ENCODE measurements at places on chromosomes 3 and 15.

DNA sequence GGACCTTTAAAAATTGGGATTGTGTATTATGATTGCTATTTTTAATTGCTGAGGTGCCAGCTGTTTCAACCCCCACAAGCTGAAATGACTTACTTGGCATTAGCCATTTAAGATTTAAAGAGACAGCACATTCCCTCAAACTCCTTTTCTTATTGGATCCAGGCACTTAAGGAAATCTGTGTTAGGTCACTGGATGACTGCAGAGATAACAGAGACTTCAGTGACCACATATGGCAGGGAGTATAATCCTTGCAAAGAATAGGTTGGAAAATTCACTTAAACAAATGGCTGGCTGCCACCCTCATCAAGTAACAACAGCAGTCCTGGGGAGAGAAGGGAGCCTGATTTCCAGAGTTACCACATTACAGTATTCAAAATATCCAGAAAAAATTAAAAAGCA, 66.6 kb downstream of the SLMAP start:
- DNase-seq: no peak

DNA sequence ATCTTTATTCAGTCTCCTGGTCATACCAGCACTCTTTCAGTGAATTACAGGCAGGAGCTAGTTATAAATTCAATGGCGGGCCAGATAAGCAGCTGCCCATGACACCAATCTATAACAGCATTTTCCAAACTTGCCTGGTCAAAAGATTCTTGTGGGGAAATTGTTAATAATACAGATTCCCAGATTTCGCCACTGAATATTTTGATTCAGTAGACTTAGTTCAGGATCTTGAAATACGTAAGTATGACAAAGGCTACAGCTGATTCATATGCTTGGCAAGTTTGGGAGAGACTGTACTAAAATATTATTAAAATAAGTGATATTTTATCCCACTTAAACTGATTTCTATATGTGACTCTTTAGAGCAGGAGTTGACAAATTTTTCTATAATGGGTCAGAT, 119.3 kb downstream of the TMCO5A start:
- no peak for DNase-seq

DNA sequence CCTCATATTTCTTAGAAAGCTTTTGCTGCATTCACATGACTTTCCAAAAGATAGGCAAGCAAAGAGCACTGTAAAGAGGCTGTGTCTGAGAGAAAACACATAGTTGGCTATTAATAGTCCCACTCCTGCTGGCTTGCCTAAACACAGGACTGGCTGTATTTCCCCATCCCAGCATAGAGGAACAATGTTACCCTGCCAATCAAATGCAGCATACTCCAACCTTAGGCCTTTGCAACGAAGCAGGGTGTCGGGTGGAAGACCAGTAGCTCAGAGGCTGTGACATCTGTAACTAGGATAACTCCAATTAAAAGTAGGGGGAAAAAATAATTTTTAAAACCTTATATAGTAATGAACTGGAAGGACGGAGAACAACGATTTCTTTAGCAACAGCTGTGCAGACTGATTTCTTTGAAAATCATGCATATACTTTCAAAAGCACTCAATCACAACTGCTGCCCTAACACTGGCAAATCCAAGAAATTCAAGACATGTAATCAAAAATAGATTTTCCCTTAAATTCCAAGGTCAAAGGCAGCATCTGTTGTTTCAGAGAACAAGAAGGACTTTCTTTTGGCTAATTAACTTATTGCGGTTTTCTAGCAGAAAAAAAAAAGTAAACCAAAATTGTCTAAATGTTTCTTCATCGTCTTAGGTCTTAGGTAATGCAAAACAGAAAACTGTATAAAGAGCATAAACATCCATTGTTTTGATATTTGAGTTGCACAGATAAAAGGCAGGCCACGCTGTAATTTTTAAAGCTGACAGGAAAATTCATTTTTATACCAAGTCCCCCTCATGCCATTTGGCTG, 139.3 kb downstream of the TNIK start:
- no peak for DNase-seq

DNA sequence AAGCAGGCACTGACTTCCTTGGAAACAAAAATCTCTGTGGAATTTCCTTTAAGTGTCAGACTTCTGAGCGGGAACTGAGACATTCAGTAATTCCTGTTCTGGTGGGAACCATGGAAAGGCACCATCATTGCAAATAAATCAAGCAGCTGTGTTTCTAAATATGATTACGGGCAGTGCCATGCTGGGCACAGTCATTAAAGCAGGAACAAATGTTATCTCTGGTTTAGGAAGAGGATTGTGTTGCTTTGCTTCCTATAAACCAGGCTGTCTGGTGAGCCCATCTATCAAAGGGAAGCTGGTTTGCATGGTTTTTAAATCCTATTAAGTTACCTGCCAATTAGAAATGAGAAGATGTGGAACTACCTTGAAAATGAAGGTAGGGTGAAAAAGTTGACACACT, 86.7 kb downstream of the EBLN2 start:
- no peak for DNase-seq

DNA sequence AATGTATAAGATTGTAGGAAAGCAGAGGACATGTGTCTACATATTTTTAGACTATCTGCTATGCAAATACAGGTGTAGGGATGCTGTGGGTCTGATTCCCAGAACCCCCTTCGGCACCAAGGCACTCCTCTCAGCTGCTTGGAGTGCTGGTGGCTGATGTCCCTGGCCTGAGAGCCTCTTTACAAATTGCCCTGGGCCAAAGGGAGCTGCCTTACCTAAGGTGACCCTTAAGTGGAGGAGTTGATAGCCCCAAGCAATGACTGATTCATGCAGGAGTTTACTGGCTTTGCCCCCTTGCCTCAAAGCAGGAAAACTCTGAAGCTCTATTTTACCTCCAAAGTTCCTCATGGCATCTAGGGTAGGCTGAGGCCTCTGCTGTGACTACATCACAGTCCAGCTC, 83.0 kb downstream of the ZNF385D start:
- no peak for DNase-seq

DNA sequence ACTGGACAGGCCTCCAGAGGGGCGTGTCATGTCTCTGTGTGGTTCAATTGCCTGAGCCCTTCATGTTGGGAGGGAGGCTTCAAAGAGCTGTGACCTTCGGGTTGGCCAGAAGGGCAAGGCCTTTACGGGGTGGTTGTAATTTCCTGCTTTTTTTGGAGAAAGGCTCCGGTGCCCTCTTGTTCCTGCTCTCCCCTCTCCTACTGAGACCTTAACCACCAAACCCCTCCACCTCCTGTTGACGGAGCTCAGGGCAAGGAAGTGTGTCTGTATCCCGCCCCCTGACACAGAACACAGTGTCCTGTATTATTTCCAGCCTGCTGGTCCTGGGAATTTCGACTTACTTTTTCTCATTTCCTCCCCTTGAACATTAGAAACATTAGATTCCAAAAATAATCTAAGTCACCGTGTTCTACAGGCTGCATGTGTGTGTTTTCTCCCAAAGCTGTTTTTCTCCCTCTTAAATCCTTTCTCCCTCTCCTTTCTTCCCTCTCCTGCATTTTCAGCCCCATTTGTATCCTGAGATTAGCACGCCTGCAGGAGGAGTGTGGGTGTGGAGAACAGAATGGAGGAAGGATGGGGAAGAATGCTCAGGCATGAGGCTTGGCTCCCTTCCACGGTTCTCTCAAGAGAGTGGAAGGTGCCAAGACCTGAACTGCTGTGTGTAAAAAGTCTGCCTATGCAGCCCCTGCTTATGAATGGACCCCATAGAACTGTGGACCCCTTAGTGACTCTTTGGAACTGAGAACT, 285.4 kb upstream of the ROPN1 start:
- DNase-seq: peak; percentile 17

DNA sequence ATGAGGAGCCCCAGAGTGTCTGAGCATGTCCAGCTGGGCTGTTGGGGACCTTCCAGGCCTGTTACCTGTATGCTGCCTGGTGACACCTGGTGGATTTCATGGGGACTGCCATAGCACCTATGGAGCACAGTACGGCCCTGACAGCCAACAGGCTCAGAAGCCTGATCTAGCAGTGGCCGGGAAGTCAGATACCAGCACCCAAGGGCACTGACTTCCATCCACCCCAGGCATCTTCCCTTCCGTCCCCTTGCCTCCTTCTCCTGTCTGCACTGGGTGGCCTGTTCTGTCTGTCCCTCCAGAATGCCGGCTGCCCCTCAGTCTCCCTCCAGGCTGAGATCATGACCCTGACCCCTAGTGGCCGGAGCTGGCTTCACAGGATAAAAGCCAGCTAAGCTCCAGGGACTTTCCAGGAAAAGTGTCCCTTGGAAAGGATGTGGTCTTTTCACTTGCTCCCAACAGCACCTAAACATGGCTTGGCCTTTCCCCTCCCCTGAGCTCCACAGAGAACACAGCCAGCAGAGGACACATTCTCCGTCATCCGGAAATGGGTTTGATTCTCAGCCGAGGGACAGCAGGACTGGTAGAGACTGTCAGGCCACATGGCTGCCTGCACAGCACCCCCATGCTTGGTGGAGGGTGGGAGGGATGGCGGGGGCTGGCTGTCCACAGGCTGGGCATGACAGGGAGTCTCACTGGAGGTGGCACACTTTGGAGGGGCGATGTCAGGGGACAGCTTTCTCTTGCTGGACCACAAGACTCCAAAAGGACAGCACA, 9.5 kb downstream of the RPS17 start:
- peak; percentile 54 for DNase-seq

DNA sequence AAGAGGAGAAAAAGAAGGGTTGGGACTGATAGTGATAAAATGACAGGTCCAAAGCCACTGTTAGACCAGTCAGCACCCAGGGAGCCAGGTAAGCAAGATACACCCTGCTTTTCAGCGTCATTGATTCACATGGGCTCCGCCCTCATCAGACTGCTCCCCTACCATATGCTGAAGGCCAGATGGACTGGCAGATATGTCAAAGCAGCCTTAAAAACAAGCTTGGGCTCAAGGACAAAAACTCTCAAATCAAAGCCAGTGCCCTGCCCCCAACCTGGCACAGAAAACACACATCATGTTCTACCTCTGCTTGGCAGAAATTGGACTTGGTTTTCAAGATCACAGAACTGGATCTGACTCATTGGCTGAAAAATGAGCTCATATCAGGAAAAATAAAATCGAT, 33.4 kb downstream of the SH3BP5 start:
- DNase-seq: no peak

- no peak for DNase-seq
Measured at GRCh38 chr15:85744579-85744978, 50.1 kb downstream of the KLHL25 start.

GRCh38 chr3:48120223-48120622, 68.0 kb downstream of the CDC25A start:
- no peak for DNase-seq
